ENCODE measurements at places on chromosomes 2 and 18.

- DNase-seq: no peak
These were observed 8.9 kb downstream of the EMILIN2 start for GRCh38 chr18:2855560-2856350.

DNA sequence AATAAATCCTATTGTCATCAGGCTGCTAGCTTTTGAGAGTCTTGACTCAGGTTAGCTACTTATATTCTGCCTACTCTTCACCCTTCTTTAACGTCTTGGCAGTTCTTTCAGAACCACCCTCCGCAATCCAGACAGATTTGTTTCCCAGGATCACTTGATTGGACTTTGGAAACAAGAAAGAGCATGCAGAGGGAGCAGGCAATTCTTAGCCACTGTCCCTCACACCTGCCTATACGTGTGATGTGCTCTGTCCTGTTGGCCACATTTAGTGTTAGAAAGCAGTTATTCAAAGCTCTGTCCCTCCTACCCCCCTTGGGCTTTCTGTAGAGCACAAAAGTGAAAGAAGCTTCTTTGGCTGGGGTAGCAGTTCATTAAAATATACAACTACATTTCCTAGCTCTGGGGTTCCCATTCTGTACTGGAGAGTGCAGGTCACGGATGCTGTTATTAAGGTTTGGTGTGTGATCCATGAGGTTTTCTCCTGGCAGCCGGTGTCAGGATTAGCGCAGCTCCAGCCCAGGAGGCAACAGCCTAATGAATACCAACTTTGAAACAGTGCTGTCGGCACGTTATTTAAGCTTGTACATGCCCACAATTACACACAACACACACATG lies 6.3 kb downstream of the FZD5 start:
- DNase-seq: no peak

DNA sequence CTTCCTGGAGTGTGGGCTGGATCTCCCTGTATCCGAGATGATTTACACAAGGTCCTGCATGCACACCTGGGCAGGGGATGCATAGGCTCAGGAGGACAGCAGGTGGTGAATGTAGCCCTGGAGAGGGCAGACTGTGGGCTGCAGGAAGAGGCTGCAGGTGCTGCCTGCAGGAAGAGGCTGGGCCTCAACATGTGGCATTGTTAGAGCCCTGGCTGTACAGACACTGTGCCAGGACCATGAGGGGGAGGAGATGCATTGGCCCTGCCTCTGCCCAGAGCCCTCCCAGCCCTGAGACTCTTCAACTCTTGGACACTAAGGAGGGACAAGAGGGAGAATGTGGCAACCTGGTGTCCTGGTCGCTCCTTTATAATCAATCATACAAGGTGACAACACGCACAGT lies 392.8 kb downstream of the TNS1 start:
- peak; percentile 0 for DNase-seq

DNA sequence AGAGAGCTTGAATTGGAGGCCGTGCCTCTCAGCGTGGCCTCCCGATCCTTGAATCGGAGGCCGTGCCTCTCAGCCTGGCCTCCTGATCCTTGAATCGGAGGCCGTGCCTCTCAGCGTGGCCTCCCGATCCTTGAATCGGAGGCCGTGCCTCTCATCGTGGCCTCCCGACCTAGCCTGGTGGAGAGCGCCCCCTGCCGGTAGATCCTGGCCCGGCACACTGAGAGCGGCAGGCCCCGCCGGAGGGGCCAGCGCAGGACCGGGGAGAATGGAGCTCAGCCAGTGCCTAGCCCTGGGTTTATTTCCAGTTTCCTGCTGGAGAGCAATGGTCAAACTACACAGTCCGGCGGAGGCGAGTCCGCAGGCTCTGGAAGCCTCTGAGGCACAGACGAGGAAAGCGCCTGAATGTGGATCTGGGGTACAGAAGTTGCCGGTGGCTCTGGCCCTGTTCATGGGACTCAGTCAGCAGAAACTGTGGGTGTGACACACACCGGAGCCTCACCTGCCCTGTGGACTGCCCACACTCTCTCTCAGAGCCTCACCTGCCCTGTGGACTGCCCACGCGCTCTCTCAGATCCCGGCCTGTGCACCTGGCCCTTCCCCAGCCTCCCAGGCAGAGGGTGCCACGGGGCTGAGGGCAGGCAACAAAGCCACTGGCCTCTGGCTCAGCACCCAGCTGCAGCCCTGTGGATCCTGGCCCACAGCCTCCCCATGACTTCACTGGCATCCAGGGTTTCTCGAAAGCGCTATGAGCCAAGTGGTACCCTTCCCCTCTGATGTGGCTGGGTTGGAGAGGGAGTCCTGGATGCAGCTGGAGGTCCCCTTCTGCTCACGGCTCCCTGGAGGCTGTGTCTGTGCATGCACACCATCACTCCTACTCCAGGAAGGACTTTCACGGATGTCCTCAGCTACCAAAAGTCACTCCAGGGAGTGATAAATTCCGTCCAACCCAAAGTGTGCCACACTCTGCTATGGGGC lies 1.5 kb downstream of the IL36B start:
- DNase-seq: no peak

- DNase-seq: no peak
These were observed 101.1 kb downstream of the EML6 start for GRCh38 chr2:54824567-54824966.

GRCh38 chr2:241656190-241656741 lies 18.8 kb downstream of the ATG4B start:
- DNase-seq: no peak

DNA sequence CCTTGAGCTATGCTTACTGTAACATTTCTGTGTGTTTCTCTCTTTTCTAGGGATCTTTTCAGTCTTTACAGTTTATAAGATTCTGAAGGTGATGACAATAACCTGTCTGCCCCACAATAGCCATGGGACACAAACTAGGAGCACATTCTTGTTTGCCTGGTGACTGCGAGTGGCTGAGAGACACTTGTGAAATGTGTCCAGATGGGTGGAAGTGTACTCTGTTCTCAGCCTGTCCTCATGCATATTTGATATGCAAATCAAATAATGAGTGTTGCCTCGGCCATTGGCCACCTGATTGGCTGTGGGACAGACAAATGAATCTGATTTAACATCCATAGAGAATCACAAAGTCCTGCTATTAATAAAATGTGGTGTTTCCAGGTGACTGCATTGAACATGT lies 246.2 kb downstream of the HNMT start:
- no peak for DNase-seq

DNA sequence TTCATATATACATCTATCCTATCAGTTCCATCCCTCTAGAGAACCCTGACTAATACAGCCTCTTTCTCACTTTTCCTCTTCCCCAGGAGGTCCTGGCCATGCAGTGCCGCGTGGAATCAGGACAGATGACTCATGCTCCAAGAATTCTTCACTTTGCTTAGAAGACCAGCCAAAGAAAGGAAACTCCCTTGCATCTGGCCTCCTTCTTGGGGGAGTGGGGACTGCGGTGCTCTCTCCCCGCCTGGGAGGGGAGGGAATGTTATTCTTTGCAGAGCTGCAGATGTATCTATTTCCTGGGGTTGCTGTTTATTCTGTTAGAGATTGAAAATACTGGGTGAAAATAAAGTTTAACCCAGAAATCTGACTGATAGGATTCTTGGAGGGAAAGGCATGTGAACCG lies 111.5 kb upstream of the SH3BP4 start:
- DNase-seq: no peak

GRCh38 chr2:226644399-226644865 lies 155.2 kb downstream of the IRS1 start:
- DNase-seq: no peak

DNA sequence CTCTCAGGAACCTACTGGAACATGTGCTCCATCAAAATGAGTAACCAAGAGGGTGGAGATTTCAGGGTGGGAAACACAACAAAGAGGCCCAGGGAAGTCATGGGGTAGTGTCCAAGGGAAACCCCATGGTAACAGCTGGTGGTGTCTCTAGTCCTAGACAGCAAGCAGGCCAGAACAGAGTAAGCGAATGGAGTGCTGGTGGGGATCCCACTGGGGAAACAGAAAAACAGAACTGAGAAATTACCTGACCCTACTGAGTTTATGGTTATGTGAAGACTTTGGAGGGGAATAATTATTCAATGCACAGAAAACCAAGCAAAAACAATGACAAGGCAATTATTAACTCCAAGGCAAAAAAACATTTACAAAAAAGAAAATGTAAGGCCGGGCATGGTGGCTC lies 16.9 kb downstream of the ERCC3 start:
- DNase-seq: no peak

DNA sequence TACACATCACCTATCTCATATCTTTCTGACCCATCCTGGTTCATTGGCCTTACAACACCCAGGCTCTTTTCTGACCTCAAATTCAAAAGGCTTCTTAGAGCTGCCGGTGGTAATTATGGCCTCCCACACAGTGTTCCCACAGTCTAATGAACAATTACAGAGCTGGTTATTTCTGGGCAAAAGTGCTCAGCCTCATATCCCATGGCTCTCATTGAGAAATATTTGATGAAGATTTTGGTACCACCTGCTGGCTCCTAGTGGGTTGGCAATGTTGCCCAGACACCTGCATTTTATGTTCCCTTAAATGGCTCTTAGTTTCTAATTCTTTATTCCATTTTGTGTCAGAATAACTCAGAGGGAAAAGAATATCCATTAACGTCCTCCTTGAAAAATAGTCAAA lies 20.1 kb upstream of the SCYGR2 start:
- no peak for DNase-seq

GRCh38 chr2:190409616-190410015 lies 1.5 kb downstream of the MFSD6 start:
- no peak for DNase-seq

DNA sequence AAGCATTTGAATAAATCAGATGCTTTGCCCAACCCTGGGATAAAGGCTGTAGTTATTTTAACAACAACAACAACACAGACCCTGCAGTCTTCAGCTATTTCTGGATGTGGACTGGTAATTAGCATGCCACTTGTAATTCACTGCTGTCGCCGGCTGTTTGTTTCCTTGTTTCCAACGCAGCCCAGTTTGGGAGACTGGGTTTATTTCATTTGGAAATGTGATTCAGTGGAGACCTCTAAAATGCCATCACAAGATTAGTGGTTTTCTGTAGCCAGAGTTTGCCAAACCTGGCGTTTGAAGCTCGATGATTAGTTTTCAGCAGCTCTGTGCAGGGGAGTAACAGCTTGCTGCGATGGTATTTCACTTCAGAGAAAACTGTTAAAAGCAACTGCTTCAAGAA lies 83.5 kb downstream of the LDLRAD4 start:
- DNase-seq: no peak

GRCh38 chr2:150332383-150332782 lies 155.1 kb downstream of the RND3 start:
- no peak for DNase-seq

- no peak for DNase-seq
These were observed 6.5 kb downstream of the TSHZ1 start for GRCh38 chr18:75216911-75217689.

- DNase-seq: no peak
These were observed at the start of gene SLC38A11 for GRCh38 chr2:164954954-164955701. TSS of gene SLC38A11 (minus strand) at chr2:164955525. CDS start at chr2:164955247, 278 bp downstream.

- no peak for DNase-seq
These were observed 166.1 kb upstream of the FOSL2 start for GRCh38 chr2:28226558-28226957.

DNA sequence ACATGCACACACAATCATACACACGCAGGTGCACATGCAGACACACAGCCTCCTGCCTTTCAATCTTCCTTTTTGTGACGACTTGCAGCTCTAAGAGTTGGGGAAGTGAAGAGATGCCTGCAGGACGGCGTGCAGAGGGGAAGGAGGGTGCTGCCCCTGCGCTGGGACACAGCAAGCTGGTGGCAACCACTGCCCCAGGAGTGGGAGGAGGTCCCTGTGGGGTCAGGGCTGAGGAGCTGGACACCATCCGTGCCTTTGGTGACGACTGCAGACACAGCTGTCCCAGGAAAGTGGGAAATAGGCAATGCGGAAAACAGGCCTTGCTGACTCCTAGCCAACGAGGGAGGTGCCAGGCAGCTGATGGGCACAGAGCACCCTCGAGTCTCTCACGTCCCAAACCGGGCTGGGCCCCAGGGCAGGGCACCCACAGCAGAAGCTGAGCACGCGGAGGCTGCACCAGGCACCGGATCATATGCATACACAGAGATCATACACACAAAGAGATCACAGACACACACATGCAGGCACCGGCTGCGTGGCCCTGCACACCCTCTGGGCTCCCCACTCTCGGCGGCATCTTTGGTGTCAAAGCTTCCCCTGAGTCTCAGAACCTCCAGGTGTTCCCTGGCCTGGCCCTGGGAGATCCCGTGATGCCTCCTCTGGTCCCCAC lies 146.1 kb downstream of the PXDN start:
- DNase-seq: no peak

GRCh38 chr18:22391407-22392345 lies 26.0 kb downstream of the CTAGE1 start:
- DNase-seq: no peak

DNA sequence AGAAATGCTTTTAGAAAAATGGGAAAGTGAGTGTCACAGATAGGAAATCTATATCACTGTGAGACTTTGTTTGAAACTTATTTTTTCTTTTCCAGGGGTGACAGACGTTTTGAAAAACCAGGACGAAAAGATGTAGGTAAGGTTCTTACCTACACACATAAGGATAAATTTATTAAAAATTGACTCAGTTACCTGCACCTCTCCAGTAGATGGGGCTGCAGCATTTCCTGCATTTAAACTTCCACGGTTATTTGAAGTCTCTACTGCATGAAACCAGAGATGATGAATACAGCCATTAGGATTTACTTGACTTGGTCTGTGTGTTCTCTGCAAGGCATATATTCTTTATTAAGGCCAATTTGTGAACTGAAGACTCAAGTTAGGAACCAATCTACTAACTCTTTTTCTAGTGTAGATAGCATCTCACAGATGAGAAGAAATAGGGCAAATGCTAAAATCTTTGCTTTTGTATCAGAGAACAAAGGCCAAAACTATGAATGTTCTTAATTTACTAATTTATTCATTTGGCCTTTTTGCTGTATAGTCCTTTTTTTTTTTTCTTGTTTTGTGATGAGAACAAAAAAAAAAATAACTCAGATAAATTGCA lies 15.0 kb downstream of the KCNJ13 start:
- DNase-seq: peak; percentile 33

DNA sequence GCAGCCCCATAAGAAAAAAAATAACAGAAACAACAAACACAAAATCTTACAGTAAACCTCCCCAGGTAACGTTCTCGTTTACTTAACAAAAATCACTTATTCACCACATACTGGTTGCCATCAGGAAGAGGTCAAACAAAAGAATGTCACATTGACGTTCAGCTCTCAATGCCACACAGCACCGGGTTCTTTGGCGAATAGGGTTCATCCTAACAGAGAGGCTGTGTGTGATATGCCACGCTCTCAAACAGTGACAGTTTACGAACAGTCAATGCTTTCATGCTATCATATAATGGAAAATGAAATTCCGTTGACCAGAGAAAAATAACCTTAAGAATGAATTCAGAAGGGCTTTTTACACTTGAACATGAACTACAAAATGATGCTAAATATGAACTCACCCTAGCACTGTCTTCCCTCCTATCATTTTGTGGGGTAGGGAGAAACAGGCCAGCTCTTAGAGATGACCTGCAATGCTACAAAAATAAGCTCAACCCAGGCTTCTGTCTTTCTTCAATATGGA lies 2.0 kb downstream of the TMEM163 start:
- no peak for DNase-seq

GRCh38 chr2:204213588-204213987 lies 277.0 kb downstream of the ICOS start:
- DNase-seq: no peak

- DNase-seq: no peak
These were observed 29.4 kb downstream of the AOX1 start for GRCh38 chr2:200615247-200615646.

- no peak for DNase-seq
These were observed 816.4 kb downstream of the SOCS6 start for GRCh38 chr18:71105078-71105819.

Data from NCI-H1436 (cell line).